ENCODE measurements at places on chromosomes 6 and 20. TPM values are rescaled to one million over a fixed set of nuclear protein-coding genes. Genes with fewer than 3 reads are reported as not detected.

Gene GPX5
- total RNA-seq = not detected

Gene MAPK13
- total RNA-seq = not detected

Gene TRIM27
- total RNA-seq = 76.2 TPM

Gene PAX1
- not detected for total RNA-seq

Gene OXT
- total RNA-seq = not detected

Gene PMEPA1
- 2.4 TPM for total RNA-seq

Gene FOXS1
- not detected for total RNA-seq

Gene THEMIS
- total RNA-seq = not detected

Gene C20orf204
- total RNA-seq = 0.59 TPM

Gene CST4
- not detected for total RNA-seq

Gene RAB44
- total RNA-seq = not detected

Gene PI16
- total RNA-seq = not detected

Gene PI3
- total RNA-seq = 0.40 TPM

Gene MYO6
- 6.2 TPM for total RNA-seq

Gene FAM217A
- total RNA-seq = not detected

Gene GTSF1L
- not detected for total RNA-seq

Gene SLPI
- total RNA-seq = not detected

Gene PDYN
- not detected for total RNA-seq

Gene MTG2
- 29.6 TPM for total RNA-seq

Gene ULBP3
- total RNA-seq = 4.2 TPM

Gene TNXB
- 0.37 TPM for total RNA-seq

Gene SFTA2
- not detected for total RNA-seq

Gene POU3F2
- 6.3 TPM for total RNA-seq

Gene HSPA12B
- total RNA-seq = not detected

Gene RSPH9
- 1.1 TPM for total RNA-seq

Gene IL17F
- total RNA-seq = not detected

Data from SK-MEL-5 (cell line).